ENCODE measurements at places on chromosomes 3 and 15. TPM values are rescaled to one million over a fixed set of nuclear protein-coding genes. Genes with fewer than 3 reads are reported as not detected.

TBC1D23 gene
- total RNA-seq: 30.0 TPM

OR5K2 gene
- total RNA-seq: not detected

CLDN16 gene
- total RNA-seq: not detected

SLC41A3 gene
- total RNA-seq: 47.1 TPM

C3orf49 gene
- total RNA-seq: not detected

CIDEC gene
- total RNA-seq: not detected

FOXB1 gene
- not detected for total RNA-seq

MYO9A gene
- 30.3 TPM for total RNA-seq

SEC22A gene
- total RNA-seq: 20.9 TPM

PP2D1 gene
- not detected for total RNA-seq

RBMS3 gene
- total RNA-seq: 42.3 TPM

TXNRD3 gene
- 7.1 TPM for total RNA-seq

SLC9C1 gene
- total RNA-seq: 0.09 TPM

ACAN gene
- not detected for total RNA-seq

GRK7 gene
- not detected for total RNA-seq

LIPC gene
- total RNA-seq: not detected

CAPN7 gene
- total RNA-seq: 28.8 TPM

ACSBG1 gene
- not detected for total RNA-seq

SERP1 gene
- total RNA-seq: 81.7 TPM

THAP10 gene
- 4.0 TPM for total RNA-seq

Measured in endothelial cell of umbilical vein (primary cell).